Endodermal cell (in vitro differentiated cells): ENCODE measurements at places on chromosomes 7 and 10. TPM values are rescaled to one million over a fixed set of nuclear protein-coding genes. Genes with fewer than 3 reads are reported as not detected.

DNA sequence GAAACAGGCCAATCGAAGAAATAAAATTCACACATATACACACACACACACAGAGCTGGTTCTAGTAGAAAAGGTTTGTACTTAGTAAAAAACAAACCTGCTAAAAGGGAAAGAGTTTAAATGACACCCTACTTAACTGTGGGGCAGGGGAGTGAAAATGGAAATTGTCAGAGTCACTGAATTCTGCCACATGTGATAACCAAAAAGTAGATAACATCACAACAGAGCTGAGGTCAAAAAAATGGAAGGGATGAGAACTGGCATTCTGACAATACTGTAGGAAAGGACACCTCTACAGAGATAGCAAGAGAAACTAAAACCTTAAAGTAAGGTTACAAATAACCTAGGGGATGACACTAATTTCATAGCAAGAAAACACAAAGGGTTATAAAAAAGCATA lies 74.6 kb downstream of the CACUL1 start:
- H3K4me3 ChIP-seq = no peak overlapping the region
- no peak for DNase-seq
- H3K27ac ChIP-seq = no peak overlapping the region
- H3K27me3 ChIP-seq = no peaks in the 10 kb centered on the region
- H3K36me3 ChIP-seq = peaks cover 47% of the 10 kb centered on the region
- no peaks in the 10 kb centered on the region for H3K4me1 ChIP-seq

Gene PAPSS2
- total RNA-seq = 15.1 to 43.2 TPM (median 15.7 TPM) in 3 replicates

Gene LRRC18
- not detected in 2 replicates for total RNA-seq

Gene FRMPD2
- 0.09 to 0.44 TPM (median 0.15 TPM) in 3 replicates for total RNA-seq

Gene PSD
- total RNA-seq = 8.3 to 18.8 TPM (median 11.4 TPM) in 3 replicates

Gene SUGCT
- total RNA-seq = 3.6 and 4.4 TPM in 2 replicates
